Stimulated activated CD4-positive, alpha-beta T cell treated with anti-CD3 and anti-CD28 coated beads, Interleukin-15, amount 100 ng/mL, for 48 hours (primary cell): ENCODE measurements at places on chromosomes 1 and 21.

DNA sequence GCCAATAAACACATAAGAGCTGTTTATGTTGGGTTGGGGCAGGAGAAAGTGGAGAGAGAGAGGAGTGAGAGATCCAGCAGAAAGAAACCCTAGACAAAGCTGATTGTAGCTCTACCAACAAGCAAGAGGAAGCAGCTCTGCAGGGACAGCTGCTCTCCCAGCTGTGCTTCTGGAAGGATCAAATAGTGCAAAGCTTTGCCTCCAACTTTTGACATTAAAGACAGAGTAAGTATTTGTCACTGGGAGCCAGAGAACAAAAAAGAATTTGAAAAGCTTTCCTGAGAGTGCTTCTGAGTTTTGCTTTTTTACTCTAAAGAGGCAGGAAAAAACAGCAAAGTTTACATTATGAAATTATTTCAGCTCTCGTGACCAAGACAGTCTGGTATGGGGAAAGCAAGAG lies 28.5 kb upstream of the C1orf198 start:
- no peak for DNase-seq

- DNase-seq, result no peak
Measured at GRCh38 chr1:89927049-89927448, 67.9 kb upstream of the ZNF326 start.

GRCh38 chr1:231590453-231591198 lies 36.0 kb upstream of the DISC1 start:
- DNase-seq, result peak; percentile 18

DNA sequence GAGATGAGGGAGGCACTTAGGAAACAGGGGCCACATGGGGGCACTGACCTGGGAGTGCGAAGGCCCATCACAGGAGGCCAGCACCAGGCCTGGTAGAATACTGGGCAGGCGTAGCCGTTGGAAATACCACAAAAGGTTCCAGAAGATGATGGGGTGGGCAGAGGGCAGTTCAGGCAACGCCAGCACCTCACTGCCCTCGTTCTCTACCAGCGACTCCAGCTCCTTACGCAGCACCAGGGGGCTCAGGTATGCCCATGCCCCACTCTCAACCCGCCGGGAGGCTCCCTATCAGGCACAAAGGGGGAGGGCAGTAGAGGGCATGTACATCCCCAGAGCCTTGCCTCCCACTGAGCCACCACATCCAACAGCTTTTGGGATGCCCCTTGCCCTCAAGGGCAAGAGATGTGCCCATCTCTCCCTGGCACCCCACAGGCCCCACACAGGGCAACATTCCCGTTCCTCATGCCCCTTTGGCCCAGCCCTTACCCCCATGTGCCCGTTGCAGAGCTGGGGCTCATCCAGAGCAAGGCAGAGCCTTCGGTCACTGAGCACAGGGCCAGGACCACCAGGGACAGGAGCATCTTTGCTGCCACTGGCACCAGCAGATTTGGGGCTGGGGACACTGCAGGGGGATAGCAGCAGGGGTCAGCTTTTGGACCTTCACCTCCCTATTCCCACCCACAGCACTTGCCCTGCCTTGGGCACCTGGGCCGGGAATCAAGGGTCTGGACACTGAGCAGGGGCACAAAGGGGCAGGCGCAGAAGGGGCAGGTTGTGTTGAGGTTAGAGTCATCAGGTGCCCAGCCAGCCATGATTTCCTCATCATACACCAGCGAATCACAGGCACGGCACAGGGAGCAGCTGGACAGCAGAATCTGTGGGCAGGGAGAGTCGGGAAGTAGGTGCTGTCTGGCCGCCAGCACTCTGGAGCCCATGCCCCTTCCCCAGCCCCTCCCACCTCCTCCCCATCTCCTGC lies 9.7 kb upstream of the GATAD2B start:
- no peak for DNase-seq

- no peak for DNase-seq
Measured at GRCh38 chr1:199472018-199472417, 555.5 kb upstream of the NR5A2 start.

DNA sequence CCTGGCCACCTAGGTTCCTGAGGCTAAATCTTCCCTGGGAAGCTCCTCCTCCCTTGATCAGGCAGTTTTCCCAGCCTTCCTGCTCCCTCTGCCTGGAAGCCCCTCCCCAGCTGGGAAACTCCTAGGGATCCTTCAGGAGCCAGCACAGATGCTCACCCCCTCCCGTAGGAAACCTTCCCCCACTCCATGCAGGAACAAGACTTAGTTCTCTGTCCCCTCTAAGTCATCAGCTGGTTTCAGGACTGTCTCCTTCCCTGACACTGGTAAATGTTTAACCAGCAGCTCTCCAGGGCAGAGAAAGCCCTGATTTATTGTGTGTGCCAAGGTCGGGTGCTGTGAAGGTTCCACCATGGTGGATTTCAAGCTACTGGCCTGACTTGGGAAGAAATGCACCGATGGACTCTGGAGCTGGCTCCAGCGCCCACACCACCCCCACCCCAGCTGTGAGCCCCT lies 25.0 kb downstream of the TTC39A start:
- DNase-seq, result no peak

DNA sequence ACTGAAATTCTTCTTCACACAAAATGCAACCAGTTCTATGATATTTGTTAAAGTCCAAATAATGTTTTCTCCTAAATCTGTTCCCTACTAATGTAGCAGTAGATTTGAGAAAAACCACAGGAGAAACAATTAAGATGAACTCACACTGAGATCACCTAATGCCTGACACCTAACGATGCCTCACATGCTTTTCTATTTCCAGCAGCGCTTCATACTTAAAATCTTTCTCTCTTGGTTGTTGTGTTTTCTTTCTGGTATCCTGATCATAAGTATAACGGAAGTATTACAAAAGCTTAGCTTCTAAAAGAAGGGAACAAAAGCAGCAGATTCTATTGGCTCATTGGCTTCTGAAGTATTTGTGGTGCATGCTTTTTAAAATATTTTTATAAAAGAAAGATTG lies 267.2 kb upstream of the SGIP1 start:
- no peak for DNase-seq

- DNase-seq, result no peak
Measured at GRCh38 chr1:220513834-220514233, 14.1 kb upstream of the MARK1 start.

DNA sequence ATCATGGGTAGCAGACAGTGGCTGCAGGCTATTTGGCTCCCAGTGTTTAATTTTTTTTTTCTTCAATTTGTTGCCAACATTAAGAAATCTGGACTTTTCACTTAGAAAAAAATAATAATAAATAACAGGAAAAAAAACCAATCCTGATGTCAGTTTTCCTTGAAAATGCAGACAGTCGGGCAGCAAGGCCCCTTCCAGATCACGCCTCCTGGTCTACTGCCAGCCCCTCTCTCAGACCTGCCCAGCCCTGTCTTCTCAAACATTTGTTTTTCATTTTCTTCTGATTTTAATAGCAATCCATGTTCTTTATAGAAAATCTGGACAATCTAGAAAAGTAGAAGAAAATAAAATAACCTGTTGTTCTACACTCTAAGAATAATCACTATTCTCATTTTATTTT lies 15.5 kb downstream of the IFNGR2 start:
- DNase-seq, result no peak

DNA sequence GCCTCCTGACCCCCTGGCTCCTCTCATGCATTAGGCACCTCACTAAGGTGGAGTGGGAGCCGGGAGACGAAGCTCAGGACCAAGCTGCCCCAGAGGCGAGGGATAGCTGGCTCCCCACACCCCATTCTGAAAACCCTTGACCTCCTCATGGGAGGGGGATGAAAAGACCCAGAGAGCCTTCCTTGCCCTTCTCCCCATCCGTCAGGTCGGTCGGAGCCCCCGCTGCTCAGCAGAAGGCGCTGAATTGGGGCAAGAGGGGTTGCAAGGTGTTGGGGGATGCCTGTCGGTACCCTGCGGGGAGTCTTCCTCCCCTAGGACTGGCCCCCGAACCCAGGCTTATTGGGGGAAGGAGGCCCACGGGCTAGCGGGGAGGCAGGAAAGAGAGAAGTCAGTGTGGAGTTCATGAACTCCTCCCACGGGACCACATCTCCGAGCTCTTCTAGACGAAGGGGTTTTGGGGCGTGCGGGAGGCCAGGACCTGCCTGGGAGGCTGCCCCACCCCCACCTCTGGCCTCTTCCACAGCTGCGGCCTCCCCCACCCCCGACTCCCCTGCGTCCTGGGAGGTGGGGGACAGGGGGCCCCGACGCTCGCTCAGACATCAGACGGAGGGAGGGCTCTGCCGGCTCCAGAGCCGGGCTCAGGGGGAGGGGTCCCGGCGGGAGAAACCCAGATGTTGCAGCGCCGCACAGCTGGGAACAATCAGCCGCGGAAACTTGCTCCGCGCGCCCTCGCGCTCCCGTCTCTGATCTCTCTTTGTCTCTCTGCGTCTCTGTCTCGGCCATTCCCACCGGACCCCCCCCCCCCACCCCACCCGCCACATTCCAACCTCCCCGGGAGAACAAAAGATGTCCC lies 719 bp downstream of the MFAP2 start:
- no peak for DNase-seq

GRCh38 chr1:189216886-189217285 lies 1260.8 kb downstream of the BRINP3 start:
- DNase-seq, result no peak

DNA sequence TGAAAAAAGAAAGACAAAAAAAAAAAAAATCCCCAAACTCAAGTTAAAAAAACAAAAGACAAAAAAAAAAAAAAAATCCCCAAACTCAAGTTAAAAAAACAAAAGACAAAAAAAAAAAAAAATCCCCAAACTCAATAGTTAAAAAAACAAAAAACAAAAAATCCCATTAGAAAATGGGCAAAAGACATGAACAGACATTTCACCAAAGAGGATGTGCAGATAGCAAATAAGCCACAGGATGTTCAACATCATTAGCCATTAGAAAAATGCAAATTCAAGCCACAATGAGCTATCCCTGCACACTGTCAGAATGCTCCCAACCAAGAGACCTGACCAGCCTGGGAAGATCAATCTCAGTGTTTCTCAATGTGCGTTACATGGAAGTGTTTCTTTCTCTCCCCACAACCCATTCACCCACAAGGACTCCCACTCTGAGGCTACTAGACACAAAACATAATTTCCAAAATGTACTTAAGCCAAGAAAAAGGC lies 33.9 kb downstream of the MRAP start:
- DNase-seq, result no peak

DNA sequence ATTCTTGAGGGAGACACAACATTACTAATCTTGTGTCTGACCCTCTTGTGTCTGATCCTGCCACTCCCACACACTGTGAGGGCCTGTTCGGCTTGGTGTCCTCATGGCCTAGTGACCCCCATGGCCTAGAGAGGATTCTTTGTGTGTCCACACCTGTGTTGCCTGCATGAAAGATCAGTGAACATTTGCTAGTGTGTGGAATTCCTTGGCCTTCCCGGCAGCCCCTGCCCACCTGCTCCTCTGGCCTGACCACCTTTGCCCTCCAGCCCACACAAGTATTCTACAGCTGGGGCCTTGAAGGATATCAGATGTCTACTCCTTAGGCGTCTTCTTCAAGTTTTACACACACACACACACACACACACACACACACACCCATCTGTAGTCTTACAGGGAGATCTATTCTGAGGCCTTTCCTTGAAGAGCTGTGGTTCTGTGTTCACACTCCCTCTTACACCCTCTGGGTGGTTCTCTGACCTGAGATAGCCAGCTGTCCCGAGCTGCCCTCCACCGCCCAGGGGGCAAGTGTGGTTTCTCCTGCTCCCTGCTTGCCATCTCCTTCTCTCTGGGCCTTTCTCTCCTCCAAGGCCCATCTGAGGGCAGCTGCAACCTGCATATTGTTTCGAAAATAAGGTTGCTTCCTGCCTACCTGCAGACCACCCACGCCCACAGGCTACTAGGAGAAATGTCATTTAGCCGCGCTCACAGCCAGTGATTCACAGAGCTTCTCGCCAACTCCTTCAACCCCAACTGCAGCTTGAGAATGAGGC lies 45.4 kb downstream of the CD247 start:
- DNase-seq, result peak; percentile 51

DNA sequence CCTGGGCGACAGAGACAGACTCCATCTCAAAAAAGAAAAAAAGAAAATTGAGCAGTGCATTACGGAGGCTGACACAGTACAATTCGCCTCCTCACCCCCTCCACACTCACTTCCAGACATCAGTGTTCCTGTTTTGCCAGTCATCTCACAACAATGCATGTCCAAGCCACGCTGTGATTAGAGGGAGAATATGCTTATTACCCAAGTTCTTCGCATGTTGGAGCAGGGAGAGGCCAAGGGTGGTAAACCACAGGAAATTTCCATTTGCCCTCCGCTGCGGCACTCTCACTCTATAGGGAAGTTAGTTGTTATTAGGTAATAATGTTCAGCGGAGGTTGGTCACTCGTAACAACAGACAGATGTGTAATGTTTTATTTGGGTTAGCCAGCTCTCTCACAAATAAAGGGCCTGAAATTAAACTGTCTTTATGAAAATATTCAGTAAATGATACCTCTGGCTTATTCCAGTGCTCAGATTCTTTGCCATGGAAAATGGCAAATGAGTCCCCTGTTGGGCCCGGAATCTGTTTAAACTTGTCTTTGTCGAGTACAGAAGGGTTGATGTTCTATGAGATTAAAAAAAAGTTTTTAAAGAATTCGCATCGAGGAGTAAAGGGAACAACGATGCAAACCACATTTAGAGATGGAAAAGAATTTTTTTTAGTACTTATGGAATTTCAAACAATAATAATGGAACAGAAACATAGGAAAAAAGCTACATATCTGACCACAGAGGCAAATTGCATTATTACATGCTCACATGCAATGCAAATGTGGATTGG lies 33.1 kb downstream of the KCNJ15 start:
- DNase-seq, result no peak

DNA sequence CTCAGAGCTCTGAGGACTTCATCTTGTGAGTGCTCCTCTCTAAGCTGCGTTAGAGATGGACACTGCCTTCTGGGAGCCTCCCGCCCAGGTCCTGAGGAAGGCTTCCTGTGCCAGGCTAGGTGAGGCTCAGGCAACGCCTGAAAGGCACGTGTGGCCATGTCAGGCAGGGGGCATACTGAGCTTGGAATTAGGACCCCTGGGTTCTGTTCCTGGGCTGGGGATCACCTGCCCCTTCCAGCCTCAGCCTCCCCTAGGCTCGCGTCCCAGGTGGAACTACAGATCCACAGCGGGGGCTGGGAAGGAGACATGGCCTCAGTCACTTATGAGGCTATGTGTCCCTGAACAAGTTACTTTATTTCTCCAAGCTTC lies 10.0 kb upstream of the ASCL5 start:
- no peak for DNase-seq

GRCh38 chr1:212213784-212214183 lies 71.4 kb upstream of the PPP2R5A start:
- no peak for DNase-seq

DNA sequence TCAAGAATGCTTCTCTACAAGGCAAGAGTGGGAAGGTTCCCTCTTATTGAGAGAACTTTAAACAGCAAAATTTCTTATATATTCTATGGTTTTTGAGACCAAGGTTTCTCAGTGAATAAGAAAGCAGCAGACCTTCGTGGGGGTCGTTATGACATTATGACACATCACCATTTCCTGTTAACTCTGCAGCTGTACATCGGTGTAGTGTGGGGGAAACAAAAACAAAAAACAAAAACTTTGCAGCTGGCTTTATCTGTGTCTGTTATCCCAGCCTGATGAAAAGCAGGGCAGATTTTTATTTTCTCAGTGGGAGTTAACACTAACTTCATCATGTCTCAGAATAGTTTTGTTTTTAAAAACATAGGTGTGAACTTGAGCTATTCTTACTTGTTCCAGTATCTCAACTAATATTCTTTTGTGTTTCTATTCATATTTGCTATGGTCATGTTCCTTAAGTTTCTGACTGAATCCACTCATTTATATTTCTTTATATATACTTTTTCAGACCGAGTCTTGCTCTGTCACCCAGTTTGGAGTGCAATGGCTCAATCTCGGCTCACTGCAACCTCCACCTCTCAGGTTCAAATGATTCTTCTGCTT lies 2.1 kb downstream of the SDE2 start:
- no peak for DNase-seq

- no peak for DNase-seq
Measured at GRCh38 chr1:217896490-217896889, 265.3 kb downstream of the SPATA17 start.
